ENCODE measurements at places on chromosomes 16 and 17.

- H3K4me3 ChIP-seq: no peak overlapping the region
- DNase-seq: no peak
- no peaks in the 10 kb centered on the region for H3K4me1 ChIP-seq
- H3K36me3 ChIP-seq: no peaks in the 10 kb centered on the region
Observed at GRCh38 chr17:79866791-79867518, 27.7 kb upstream of the CBX4 start.

DNA sequence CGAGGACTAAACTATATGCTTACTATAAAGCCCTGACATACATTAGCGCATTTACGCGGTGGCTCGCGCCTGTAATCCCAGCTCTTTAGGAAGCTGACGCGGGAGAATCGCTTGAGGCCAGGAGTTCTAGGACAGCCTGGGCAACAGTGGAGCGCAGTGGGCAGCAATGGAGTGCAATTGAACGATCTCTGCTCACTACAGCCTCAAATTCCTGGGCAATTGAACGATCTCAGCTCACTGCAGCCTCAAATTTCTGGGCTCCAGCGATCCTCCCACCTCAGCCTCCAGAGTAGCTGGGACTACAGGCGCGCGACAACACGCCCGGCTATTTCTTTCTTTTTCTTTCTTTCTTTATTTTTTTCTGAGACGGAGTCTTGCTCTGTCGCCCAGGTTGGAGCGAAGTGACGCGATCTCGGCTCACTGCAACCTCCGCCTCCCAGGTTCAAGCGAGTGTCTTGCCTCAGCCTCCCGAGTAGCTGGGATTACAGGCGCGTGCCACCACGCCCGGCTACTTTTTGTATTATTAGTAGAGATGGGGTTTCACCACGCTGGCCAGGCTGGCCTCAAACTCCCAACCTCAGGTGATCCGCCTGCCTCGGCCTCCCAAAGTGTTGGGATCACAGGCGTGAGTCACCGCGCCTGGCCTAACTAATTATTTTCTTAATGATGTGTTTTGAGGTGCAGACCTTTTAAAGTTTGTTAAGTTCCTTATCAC lies 506 bp upstream of the COG7 start:
- no peaks in the 10 kb centered on the region for H3K4me1 ChIP-seq
- no peaks in the 10 kb centered on the region for H3K36me3 ChIP-seq
- H3K4me3 ChIP-seq: peak overlapping the region; percentile 92

- no peak overlapping the region for H3K4me3 ChIP-seq
- H3K27ac ChIP-seq: peak overlapping the region; percentile 64
- no peak for DNase-seq
- H3K36me3 ChIP-seq: no peaks in the 10 kb centered on the region
Observed at GRCh38 chr16:1193143-1193824, 31.8 kb downstream of the TPSG1 start.

- H3K27me3 ChIP-seq: no peaks in the 10 kb centered on the region
- H3K27ac ChIP-seq: no peak overlapping the region
- no peak for DNase-seq
- peaks cover 67% of the 10 kb centered on the region for H3K36me3 ChIP-seq
- H3K4me1 ChIP-seq: no peaks in the 10 kb centered on the region
Observed at GRCh38 chr17:17186051-17186450, 20.1 kb downstream of the PLD6 start.

- no peak overlapping the region for H3K4me3 ChIP-seq
- H3K27ac ChIP-seq: no peak overlapping the region
- H3K4me1 ChIP-seq: no peaks in the 10 kb centered on the region
- no peak for DNase-seq
Observed at GRCh38 chr16:10597187-10597601, 16.8 kb upstream of the EMP2 start.

Measured in tibial artery (tissue), 4 donors.